B cell (primary cell): ENCODE measurements at places on chromosomes 13 and 19. TPM values are rescaled to one million over a fixed set of nuclear protein-coding genes. Genes with fewer than 3 reads are reported as not detected.

The PLEKHG2 gene
- total RNA-seq: 154 and 167 TPM in 2 replicates

DNA sequence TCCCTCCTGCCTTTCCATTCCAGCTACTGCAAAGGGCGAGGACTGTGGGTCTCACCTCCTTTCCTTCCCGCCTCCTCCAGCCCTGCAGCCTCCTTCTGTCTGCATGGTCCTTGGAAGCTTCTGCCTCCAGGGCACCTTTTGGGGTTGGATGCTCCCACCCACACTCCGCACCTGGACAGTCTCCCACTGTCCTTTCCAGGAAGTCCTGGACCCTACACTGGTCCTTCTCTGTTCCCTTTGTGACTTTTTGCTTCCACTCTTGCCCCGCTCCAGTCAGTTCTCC, 130.8 kb downstream of the USP12 start:
- H3K36me3 ChIP-seq: no peaks in the 10 kb centered on the region
- DNase-seq: no peak

- no peak overlapping the region for H3K4me3 ChIP-seq
- no peak for DNase-seq
- no peak overlapping the region for H3K27ac ChIP-seq
- peaks cover 4% of the 10 kb centered on the region for H3K27me3 ChIP-seq
Measured at GRCh38 chr19:8352134-8352827, 9.2 kb upstream of the KANK3 start.

GRCh38 chr13:48275507-48275906, 28.0 kb upstream of the RB1 start:
- H3K4me1 ChIP-seq: no peaks in the 10 kb centered on the region
- no peak overlapping the region for H3K4me3 ChIP-seq
- no peaks in the 10 kb centered on the region for H3K36me3 ChIP-seq
- DNase-seq: no peak
- no peak overlapping the region for H3K27ac ChIP-seq

DNA sequence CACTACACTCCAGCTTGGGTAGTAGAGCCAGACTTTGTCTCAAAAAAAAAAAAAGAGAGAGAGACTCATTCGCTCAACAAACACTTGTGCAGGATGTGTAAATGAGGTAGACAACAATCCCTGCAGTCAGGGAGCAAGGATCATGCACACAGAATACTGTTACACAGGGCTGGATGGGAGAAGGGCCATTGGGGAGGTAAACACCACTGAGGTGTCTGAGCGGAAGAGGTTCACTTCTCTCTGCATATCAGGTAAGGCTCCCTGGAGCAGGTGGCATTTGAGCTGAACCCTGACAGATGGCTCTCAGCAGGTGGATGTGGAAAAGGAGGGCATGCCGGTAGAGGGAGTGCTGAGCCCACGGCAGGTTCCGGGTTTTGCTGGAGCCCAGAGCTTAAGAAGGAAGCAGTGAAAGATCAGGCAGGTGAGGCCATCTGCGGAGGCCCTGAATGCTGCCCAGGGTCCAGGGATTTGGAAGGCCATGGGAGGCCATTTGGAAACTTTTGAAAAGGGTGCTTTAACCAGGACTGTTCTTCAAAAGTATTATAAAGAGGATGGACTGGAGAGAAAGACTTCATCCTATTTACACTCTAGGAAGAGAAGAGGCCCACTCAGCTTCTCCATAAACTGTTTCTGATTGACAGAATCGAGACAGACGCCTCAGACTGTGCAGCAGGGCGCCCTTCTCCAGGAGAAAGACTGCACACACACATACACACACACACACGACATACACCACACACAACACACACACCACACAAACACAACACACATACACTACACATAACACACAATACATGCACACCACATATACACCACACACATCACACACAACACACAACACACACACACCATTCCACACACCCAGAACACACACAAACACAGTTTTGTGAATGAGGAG, 199.4 kb downstream of the USP12 start:
- H3K4me1 ChIP-seq: no peaks in the 10 kb centered on the region
- H3K27ac ChIP-seq: no peak overlapping the region

The IFNL1 gene
- total RNA-seq: not detected in 2 replicates

GRCh38 chr19:47754206-47755064, 9.1 kb downstream of the NOP53 start:
- H3K36me3 ChIP-seq: no peaks in the 10 kb centered on the region
- no peaks in the 10 kb centered on the region for H3K4me1 ChIP-seq
- no peaks in the 10 kb centered on the region for H3K27me3 ChIP-seq
- peak; percentile 16 for DNase-seq

DNA sequence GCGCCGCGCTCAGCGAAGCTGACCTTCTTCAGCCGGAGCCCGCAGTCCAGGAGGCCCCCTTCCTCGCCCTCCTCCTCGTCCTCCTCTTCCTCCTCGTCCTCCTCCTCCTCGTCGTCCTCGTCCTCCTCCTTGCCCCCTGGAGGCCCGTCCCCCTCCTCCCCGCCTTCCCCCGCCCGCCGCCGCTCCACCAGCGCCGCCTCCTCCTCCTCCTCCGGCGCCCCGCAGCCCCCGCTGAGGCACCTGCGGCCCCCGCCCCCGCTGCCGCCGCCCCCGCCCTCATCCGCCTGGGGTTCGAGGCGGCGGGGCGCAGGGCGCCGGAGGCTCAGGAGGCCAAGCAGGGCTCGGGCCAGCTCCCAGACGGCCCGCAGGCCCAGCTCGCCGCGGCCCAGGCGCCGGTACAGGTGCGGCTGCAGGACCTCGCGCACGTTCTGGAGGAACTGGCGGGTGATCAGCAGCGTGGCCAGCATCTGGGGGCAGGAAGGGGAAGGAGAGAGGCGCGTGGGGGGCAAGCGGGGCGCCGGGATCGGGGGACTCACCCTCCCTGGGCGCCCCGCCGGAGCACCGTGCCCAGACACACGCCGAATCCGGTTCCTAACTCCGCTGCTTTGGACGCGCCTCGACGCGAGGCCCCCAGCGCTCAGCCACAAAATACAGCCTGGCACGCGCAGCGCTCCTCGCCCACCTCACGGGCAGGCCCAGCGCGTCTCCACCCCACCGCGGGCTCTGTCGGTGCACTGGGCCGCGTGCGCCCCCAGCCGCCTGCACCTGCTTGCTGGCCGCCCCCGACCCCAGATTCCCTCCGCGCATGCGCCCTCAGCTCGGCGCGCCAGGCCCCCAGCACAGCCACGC, 5.9 kb downstream of the ANO8 start:
- peaks cover 14% of the 10 kb centered on the region for H3K4me1 ChIP-seq
- H3K4me3 ChIP-seq: peak overlapping the region; percentile 52
- no peaks in the 10 kb centered on the region for H3K36me3 ChIP-seq

- H3K36me3 ChIP-seq: no peaks in the 10 kb centered on the region
- DNase-seq: no peak
- H3K4me3 ChIP-seq: no peak overlapping the region
- H3K27ac ChIP-seq: no peak overlapping the region
- no peaks in the 10 kb centered on the region for H3K27me3 ChIP-seq
Measured at GRCh38 chr13:39167018-39167417, 128.8 kb downstream of the NHLRC3 start.

The PLIN4 gene
- 0.05 and 0.07 TPM in 2 replicates for total RNA-seq

- no peak for DNase-seq
- H3K4me1 ChIP-seq: peaks cover 7% of the 10 kb centered on the region
Measured at GRCh38 chr13:113912596-113912995, 48.7 kb upstream of the GAS6 start.

The ADPRHL1 gene
- total RNA-seq: 1.3 and 2.2 TPM in 2 replicates

The SPACA4 gene
- total RNA-seq: not detected in 2 replicates

DNA sequence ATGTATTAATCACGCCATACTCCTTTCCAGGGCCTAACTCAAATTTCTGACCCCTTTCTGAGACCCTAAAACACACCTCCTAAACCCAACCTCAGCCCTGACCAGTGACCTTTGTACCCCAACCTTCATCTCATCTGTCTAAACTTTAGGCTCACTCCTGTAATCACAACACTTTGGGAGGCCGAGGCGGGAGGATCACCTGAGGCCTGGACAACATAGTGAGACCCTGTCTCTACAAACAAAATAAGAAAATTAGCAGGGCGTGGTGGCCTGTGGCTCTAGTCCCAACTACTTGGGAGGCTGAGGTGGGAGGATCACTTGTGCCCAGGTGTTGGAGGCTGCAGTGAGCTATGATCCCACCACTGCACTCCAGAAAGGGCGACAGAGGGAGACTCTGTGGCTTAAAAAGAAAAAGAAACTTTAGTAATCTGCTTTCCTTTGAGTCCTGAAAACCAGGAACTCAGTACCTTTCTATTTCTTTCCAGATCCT, 4.7 kb downstream of the RTN2 start:
- no peaks in the 10 kb centered on the region for H3K27me3 ChIP-seq
- H3K4me1 ChIP-seq: peaks cover 22% of the 10 kb centered on the region
- no peaks in the 10 kb centered on the region for H3K36me3 ChIP-seq
- DNase-seq: no peak

- no peak overlapping the region for H3K27ac ChIP-seq
- H3K36me3 ChIP-seq: peaks cover 42% of the 10 kb centered on the region
- DNase-seq: no peak
Measured at GRCh38 chr19:3183721-3184641, 1.7 kb upstream of the NCLN start.

The RINL gene
- 66.2 and 67.0 TPM in 2 replicates for total RNA-seq

GRCh38 chr19:11410682-11411081, 8.4 kb downstream of the RGL3 start:
- H3K27ac ChIP-seq: no peak overlapping the region
- H3K27me3 ChIP-seq: peaks cover 26% of the 10 kb centered on the region
- no peaks in the 10 kb centered on the region for H3K36me3 ChIP-seq
- DNase-seq: no peak

The IQCN gene
- 63.6 and 67.7 TPM in 2 replicates for total RNA-seq

The ZNF433 gene
- 7.3 and 7.6 TPM in 2 replicates for total RNA-seq

DNA sequence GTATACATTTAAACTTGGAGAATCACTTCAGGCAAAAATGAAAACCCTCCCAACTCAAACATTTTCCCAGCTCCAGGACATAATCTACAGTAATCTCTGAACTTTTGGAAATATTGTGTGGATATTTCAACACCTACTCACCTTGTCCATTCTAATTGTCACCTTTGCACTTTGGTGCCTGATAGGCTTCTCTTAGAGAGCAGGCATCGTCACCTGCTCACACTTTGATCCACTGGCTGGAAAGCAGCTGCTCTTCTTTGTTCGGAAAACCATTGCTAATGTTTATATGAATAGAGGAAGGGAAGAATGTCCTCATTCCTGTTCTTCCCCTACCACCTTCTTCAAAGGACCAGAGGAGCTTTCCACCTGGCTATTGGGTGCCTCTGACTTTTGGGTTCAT, 411.2 kb downstream of the FGF9 start:
- no peaks in the 10 kb centered on the region for H3K4me1 ChIP-seq
- H3K36me3 ChIP-seq: no peaks in the 10 kb centered on the region
- H3K4me3 ChIP-seq: no peak overlapping the region
- no peak overlapping the region for H3K27ac ChIP-seq
- H3K27me3 ChIP-seq: no peaks in the 10 kb centered on the region
- no peak for DNase-seq

- peak; percentile 16 for DNase-seq
- no peak overlapping the region for H3K27ac ChIP-seq
- peaks cover 6% of the 10 kb centered on the region for H3K4me1 ChIP-seq
Measured at GRCh38 chr13:75761369-75761768, 125.2 kb downstream of the LMO7 start.

DNA sequence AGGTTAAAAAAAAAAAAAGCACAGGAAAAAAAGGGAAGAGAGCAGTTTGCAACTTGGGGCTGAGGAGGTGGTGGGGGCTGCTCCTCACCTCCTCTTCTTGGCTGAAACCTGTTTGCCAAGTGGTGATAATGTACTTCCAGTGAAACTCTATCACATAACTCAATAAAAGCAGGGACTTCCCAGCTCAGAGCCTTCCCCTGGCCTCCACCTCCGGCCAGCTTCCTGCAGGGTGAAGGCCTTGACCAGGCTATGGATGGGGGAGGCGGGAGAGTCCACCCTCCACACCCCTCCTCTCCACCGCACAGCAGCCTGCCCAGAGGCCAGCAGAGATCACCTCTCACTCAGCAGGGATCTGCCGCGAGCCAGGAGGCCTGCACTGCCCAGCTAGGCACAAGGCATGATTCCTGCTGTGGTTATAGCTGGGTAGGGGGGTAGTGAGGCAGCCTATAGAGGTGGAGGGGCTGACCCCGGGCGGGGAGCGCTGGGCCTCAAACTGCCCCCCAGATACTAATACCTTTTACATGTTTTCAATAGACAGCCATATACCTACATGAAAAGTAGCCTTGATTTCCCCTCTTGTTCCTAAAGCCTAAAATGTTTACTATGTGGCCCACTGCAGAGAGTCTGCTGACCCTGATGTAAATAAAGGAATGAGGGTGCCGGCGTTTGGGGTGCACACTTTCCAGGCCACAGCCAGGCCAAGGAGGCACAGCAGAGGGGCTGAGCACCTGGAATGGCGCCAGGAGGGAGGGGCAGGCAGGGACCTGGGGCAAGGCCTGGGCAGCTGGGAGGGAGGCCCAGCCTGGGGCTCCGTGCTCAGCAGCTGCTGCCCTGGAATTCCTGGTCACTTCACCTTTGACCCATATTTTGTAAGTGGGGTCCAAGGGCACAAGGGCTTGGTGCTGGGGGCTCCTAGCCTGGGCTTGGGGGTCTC, 10.3 kb downstream of the ZNF787 start:
- H3K4me1 ChIP-seq: peaks cover 76% of the 10 kb centered on the region
- no peaks in the 10 kb centered on the region for H3K27me3 ChIP-seq
- peak overlapping the region; percentile 53 for H3K4me3 ChIP-seq
- peak overlapping the region; percentile 80 for H3K27ac ChIP-seq
- H3K36me3 ChIP-seq: peaks cover 10% of the 10 kb centered on the region

GRCh38 chr13:26406791-26407190, 150.7 kb upstream of the WASF3 start:
- no peak for DNase-seq
- no peaks in the 10 kb centered on the region for H3K36me3 ChIP-seq
- no peaks in the 10 kb centered on the region for H3K27me3 ChIP-seq
- no peak overlapping the region for H3K4me3 ChIP-seq
- no peaks in the 10 kb centered on the region for H3K4me1 ChIP-seq
- no peak overlapping the region for H3K27ac ChIP-seq

GRCh38 chr13:31909864-31910551, 121.6 kb upstream of the FRY start:
- no peak overlapping the region for H3K4me3 ChIP-seq
- no peak overlapping the region for H3K27ac ChIP-seq
- H3K36me3 ChIP-seq: no peaks in the 10 kb centered on the region
- peaks cover 7% of the 10 kb centered on the region for H3K4me1 ChIP-seq
- peak; percentile 75 for DNase-seq

The IL11 gene
- not detected in 2 replicates for total RNA-seq

DNA sequence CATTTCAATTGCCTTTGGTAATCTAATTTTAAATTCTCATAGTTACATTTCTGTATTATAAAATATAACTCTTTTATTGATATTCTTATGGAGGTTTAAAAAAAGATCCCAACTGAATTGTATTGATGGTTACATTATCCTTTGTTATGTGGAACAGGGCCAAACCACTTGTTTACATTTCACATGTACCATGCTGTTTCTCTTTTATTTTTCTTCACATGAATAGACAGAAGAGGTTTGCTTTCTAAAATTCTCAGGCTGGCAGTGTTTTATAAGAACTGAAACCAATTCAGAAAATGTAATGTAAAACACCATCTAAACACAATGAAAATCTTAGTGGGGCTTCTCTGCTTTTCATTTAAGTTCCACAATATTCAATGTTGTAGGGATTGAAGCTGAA, 122.5 kb downstream of the GPC5 start:
- H3K36me3 ChIP-seq: no peaks in the 10 kb centered on the region
- no peaks in the 10 kb centered on the region for H3K4me1 ChIP-seq
- H3K4me3 ChIP-seq: no peak overlapping the region
- no peak overlapping the region for H3K27ac ChIP-seq
